ENCODE measurements at places on chromosomes 3 and 15.
A peak's percentile ranks its signal among the peaks of the same experiment; 100 is the strongest.

DNA sequence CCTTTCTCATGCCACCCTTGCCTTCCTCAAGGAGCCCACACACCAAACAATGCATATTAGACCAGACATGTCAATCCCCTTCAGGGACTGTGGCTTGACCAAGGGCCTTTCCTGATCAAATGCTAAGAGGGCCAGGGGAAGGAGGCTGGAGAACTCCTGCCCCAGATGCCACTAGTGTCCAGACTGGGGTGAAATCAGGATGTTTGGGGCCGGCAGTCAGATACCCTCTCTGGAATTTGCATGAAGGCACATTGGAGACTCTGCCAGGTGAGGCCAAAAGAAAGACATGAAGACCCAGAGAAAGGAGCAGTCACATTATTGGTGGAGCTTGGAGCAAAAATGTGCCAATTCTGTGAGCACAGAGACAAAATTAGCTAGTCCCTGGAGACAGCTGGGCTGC lies 154.1 kb downstream of the TLE3 start:
- no peak for DNase-seq

DNA sequence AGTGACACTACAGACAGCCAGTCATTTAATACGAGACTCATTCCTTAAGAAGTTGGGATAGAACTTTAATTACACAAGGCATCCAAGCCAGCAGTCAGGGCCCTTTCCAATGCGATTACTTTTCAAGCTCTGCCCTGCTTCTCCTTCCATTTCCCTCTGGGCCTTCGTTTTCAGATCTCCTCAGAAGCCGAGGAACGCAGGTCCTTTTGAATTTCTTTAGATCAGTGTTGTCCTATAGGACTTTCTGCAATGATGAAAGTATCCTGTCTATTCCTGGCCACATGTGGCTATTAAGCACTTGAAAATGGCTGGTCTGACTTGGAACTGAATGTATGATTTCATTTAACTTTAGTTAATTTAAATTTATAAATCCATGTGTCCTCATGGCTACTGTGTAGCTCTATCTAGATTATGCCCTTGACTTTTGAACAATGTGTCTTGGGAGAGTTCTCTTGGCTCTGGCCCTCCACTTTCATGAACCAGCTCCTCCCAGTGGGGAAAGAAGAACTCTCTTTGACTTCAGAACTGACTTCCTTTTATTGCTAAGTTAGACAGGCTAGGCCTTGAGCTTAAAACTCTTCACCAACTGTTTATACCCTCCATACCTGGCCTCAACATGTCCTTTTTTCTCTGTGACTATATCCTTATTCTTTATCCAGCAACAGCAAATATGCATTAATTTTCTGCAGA lies 22.6 kb downstream of the TGFBR2 start:
- no peak for DNase-seq

GRCh38 chr3:1082108-1082507 lies 10.7 kb upstream of the CNTN6 start:
- DNase-seq: peak; percentile 0

DNA sequence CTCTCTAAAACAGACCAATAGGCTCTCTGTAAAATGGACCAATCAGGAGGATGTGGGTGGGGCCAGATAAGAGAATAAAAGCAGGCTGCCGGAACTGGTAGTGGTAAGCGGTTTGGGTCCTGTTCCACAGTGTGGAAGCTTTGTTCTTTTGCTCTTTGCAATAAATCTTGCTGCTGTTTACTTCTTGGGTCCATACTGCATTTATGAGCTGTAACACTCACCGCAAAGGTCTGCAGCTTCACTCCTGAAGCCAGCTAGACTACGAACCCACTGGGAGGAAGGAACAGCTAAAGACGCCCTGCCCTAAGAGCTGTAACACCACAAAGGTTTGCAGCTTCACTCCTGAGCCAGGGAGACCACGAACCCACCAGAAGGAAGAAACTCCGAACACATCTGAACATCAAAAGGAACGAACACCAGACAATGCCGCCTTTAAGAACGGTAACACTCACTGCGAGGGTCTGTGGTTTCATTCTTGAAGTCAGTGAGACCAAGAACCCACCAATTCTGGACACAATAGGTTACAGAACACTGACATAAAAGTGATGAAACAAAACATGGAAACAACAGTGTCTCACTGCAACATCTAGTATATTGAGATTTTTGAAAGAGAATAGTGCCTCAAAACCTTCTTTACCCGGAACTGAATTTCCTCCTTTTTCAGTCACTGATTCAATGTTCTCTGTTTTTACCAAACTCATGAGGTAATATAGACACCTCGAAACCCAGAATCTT lies 28.8 kb upstream of the PLSCR2 start:
- no peak for DNase-seq

GRCh38 chr15:68650901-68651709 lies 72.3 kb downstream of the CORO2B start:
- no peak for DNase-seq

GRCh38 chr3:101720851-101721840 lies 3.3 kb upstream of the CEP97 start:
- DNase-seq: no peak

DNA sequence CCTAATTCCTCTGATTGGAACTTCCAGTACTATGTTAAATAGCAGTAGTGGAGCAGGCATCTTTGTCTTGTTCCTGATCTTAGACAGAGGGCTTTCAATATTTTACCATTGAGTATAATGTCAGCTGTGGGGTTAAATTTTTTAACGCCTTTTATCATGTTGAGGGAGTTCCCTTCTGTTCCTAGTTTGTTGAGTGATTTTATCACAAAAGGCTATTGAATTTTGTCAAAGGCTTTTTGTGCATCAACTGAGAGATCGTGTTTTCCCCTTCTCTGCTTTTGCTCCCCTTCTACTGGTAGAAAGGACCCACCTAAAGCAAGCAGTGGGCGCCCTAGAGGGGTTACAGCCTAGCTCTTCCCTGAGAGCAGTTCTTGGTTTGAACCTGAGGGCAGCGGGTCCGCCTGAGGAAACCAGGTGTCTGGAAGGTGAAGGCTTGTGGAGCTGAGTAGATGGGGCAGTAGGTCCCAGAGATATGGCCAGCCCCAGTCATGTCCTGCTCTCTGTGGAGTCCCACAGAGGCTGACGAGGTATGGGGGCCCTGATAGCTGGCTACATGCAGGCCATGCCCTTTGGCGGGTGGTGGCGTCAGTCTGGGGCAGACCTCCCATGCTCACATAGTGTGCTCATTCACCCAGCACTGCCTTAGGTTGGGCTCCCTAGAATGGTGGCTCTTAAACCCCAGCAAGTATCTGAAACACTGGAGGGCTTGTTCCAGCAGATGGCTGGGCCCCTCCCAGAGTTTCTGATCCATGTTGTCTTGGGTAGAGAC lies 11.3 kb downstream of the HDAC11 start:
- no peak for DNase-seq

- DNase-seq: no peak
Measured at GRCh38 chr15:62524848-62525247, 359.8 kb upstream of the C2CD4B start.

DNA sequence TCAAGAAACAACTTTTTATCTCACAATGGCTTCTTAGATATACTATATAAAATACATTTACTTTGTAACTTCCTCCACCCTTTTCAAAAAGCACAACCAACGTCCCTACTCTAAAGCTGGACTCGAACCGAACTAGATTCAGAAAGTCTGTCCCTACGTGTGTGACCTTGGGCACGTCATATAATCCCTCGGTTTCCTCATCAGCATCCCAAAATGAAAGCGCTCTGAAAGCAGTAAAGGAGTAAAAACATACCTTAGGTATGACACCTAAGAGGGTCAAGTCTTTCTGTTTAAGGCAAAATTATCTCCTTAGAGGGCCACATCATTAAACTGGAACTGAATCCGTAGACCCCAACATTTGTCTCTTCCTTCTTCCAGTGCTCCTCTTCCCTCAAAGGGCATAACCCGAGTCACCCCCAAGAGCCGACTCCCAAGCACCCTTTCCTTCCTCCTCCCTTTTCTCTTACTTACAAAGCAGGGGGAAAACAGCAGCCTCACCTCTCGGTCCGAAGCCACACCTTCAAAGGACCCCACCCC lies 663 bp downstream of the PDCD10 start:
- DNase-seq: no peak

GRCh38 chr15:71043373-71043772 lies 71.9 kb upstream of the THSD4 start:
- DNase-seq: no peak

- no peak for DNase-seq
Measured at GRCh38 chr3:143302638-143303171, 183.1 kb downstream of the CHST2 start.

GRCh38 chr3:183265834-183266417 lies 12.9 kb downstream of the B3GNT5 start:
- DNase-seq: no peak

GRCh38 chr15:100863075-100863795 lies 16.4 kb upstream of the ALDH1A3 start:
- DNase-seq: no peak

DNA sequence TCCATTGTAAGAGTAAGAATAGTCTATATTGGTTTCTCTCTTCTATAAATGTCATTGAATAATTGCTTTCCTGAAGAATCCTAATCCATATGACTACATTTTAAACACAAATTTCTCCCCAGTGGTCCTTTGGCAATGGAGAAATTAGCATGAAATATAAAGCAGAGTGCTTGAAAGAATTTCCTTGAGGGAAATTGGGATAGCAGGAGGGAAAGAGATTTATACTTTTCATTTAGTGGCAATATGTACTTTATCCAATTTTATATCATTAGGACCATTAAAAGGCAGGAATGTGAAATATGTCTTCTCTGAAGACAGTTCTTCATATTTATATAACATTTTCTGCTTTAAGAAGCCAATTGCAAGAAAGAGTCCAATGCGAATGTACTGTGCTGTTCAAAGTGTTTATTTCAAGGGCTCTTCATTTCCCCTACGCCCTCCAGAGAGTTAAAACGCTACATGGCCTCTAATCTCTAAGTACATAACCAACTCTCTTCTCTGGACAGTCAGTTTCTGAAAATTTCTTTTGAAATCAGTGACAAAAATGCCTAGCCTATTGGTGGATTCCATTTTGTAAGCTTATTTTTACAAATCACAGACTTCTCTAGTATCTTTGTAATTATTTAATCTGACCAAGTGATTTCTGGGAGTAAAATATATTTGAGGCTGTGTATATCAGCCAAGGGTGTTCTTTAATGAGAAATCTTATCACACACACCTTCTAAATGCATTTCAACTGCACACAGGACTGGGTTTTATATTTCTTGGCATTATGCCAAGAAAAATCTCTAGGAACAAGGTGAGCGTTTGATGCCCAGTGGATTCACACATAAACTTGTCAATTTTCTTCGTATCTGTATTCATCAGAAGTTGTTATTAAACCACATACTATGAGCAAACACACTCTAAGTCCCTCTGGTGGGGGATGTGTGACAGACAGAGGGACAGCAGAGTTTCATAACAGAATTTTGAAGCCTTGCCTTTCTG lies 51.2 kb downstream of the KCNAB1 start:
- peak; percentile 13 for DNase-seq

GRCh38 chr3:37026851-37027250 lies 33.5 kb downstream of the MLH1 start:
- no peak for DNase-seq

GRCh38 chr15:89419370-89419984 lies 76.9 kb downstream of the RHCG start:
- DNase-seq: no peak

Measured in NCI-H2029 (cell line).